GM19239 (cell line): ENCODE measurements at places on chromosomes 1 and 21.

DNA sequence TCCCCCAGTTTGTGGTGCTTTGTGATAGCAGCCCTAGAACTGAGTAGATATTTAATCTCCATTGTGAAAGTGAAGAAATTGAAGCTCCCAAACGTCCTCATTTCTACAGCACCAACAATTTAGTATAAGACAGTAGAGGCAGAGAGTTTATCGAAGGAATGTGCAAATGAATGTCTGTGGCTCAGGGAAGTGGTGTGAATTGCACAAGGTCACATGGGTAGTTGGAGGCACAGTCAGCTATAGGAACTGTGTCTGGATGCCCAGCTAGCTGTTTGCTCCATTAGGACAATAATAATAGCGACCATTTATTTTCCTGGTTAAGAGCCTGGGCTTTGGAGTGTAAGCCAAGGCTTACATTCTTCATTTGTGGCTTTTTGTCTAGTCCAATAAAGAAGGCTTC, 144.4 kb upstream of the USP24 start:
- DNase-seq, result no peak

DNA sequence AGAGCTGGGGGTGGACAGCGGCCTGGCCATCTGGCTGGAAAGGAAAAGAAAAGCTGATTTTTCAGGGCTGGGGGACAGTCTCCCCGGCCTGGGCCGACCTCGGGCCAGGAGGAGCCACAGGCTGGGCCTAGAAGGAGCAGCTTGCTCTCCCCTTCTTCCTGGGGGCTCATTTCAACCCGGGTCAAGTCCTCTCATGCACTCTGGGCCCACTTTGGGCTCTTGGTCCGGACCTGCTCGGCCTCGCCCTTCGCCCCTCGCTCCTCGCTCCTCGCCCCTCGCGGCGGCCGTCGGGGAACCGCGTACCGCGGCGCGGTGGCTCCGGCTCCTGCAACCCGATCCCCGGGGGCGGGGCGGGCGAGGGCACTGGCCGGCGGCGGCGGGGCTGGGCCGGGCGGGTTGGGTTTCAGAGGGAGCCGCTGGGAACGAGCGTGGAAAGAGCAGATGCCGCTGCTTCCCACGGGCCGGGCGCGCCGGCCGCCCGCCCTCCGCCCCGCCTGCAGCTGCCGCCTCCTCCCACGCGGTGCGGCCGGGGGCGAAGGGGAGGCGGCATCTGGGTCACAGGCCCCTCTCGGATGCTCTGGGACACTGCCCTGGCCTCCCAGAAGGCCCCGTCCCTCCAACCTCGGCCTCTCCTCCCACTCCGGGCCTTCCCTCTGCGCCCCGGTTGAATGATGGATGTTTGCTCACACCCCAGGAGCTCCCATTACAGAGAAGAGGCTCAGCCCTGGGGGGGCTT, 6.6 kb downstream of the HEYL start:
- no peak for DNase-seq

DNA sequence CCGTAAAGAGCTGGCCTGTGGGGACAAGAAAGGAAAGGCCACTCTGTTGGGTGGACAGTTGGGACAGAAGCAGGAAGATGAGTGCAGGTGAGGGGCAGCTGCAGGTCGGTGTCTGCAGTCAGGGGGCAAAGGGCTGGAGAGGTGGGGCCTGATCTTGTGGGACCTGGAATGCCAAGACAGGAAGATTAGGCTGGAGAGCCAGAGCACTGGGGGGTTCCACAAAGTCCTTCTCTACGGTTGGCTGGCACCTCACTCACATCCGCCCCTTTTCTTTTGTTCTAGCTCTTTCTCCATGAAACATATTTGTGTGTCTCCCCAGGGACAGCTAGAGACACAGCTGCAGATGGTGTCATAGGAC, 404.1 kb downstream of the PTPRU start:
- no peak for DNase-seq

- no peak for DNase-seq
These were observed 161.0 kb downstream of the PLXNA2 start for GRCh38 chr1:208083016-208083714.

DNA sequence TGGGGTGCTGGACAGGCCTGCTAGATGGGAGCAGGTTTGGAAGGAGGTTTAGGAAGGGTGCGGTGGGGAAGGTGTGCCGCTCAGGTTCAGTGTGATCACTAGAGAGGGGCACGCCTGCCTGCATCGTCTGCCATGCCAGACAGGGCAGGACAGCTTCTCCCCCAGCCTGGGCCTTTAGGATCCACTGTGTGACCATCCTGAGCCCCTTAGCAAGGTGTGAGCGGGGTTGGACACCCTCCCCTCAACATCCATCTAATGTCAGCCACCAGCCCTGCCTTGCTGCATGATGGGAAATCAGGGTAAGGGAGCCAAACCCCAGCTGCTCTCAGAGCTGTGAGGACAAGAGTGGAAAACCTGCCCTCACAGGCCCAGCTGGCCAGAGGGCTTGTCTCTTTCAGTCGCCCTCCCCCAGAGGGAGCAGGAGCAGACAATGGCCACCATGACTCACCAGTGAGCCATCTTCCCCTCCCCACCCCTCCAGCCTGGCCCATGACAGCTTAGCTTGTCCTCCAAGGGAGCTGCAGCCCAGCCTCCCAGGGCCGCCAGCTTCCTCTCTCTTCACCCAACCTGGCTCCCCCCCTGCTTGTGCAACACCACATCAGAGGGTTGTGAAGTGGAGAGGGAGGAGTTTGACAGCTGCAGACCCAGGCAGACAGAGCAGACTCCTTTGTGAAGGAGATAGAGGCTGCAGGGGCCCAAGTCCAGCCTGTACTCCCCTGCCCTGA, 37.0 kb downstream of the NUAK2 start:
- no peak for DNase-seq

DNA sequence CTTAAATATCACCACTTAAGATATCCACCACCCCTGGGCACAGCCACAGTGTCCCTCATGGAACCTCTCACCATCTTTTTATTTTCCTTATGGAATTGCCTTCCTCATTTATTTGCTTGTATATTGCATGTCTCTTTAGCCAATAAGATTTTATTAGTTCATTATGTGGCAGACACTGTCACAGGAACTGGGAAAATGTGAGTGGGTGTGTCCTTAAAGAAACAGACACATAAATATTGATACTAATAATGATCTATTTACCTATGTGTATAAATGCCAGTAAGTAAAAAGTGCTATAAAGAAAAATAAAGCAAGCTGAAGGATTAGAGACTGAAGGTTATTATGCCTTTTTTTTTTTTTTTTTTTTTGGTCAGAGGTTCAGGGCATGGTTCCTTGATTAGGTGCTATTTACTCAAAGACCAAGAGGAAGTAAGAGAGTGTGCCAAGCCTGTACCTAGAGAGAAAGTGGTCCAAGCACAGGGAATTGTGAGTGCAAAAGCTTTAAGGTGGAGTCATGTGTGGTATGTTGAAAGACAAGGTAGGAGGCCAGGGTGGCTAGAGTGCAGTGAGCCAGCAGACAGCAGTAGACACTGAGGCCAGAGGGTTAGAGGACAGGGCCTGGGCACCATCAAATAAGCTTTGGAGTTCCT, 589.0 kb downstream of the USP25 start:
- no peak for DNase-seq

- no peak for DNase-seq
These were observed 250.3 kb downstream of the SDCCAG8 start for GRCh38 chr1:243505986-243506689.

- no peak for DNase-seq
These were observed 182.6 kb upstream of the ARHGEF16 start for GRCh38 chr1:3271866-3272265.

GRCh38 chr1:10471411-10472219, 714 bp downstream of the DFFA start:
- no peak for DNase-seq

DNA sequence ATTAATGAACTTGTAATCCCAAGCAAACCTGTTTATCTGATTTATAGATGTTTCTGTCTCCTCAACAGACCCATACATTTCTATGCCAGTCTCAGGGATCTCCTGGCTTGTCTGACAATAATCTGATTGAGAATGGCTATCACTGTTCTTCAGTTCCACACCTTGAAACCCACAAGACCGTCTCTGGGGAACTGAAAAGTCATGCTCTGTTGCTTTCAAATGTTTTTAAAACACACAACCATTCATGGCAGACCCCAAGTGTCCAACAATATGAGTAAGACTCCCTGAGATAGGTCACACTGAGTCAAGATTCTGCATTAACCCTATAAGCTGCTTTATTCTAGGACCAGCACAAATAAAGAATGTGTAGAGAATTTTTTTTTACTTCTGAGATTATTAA, 611.2 kb upstream of the PLXNA2 start:
- peak; percentile 9 for DNase-seq

DNA sequence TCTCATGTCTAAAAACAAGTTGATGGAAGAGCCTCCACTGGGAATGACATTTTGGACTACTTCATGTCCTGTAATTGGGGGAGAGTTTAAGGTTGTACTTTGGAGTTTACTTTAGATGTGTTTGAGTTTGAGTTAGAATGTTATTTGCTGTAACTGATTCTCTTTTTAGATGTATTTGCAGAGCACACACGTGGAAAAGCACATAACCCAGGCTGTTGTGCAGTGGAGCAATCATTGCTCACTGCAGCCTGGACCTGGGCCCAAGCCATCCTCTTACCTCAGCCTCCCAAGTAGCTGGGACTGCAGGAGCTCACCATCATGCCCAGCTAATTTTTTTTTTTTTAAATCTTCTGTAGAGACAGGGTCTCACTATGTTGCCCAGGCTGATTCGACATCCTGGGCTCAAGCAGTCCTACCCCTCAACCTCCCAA, 36.7 kb upstream of the SH3D21 start:
- no peak for DNase-seq

DNA sequence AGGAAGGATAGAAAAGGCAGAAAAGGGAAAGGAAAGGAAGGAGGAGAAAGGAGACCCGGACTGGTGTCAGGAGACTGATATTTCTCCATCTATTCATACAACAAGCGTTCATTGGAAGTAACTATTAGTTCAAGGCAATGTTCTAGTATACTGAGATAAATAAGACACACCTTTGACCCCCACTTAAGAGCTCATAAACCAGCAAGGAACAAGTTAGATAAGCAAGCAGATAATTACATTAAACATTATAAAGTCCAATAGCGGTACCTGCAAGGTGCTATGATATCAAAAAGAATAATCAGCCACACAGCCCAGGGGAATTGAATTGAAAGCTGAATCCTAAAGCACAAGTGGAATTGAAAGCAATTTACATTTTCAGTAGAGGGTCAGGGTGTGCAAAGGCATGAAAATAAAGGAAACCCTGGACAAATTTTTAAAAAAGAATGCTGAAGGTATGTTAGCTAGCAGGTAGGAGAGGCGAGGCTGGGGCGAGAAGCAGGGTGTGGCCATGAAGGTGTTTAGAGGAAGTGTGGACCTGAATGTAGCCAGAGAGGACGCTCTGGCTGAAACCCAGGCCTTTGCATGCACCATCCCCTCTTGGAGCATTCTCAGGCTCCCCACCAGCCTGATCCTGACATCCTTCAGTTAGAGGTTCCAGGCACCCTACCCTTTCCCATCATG, 200.0 kb downstream of the SETD4 start:
- DNase-seq, result no peak

- peak; percentile 15 for DNase-seq
These were observed 29.2 kb downstream of the ZNF281 start for GRCh38 chr1:200380589-200381021.

- DNase-seq, result no peak
These were observed 17.7 kb downstream of the FAAH start for GRCh38 chr1:46411601-46412341.

- DNase-seq, result no peak
These were observed 925 bp downstream of the TNNI1 start for GRCh38 chr1:201420608-201421002.

GRCh38 chr21:44253832-44254710, 7.6 kb downstream of the DNMT3L start:
- DNase-seq, result no peak

GRCh38 chr1:198423673-198424072, 116.8 kb downstream of the ATP6V1G3 start:
- no peak for DNase-seq
